ENCODE measurements at places on chromosomes 4 and X.

DNA sequence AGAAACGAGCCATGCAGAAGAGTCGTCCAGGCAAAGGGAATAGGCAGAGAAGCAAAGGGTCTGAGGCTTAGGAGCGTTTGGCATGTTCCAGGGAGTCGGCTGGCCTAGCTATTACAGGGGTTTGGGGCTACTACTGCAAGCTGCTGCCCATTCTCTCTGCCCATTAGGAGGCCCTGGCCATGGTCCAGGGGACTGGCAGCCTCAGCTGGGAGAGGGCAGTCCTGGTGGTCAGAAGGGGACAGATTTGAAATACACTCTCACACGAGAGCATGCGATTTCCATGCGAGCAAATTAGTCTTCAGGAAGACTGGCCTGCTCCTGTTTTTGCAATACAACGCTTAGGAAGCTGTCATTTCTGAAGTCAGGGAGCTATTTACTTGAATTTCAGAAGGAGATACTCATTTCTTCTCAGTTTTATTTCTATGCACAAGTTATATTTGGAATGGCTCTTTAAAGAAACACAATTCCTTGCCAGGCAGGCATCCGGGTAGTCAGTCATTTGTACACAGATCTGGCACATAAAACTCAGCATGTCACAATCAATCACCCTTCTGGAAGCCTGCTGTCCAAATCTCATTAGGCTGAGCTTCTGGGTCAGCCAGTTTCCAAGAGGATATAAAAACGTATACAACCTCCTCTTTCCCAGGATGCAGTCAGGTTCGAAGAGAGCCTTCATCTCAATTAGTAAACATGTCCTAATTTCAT lies 27.0 kb downstream of the PROM1 start:
- DNase-seq, result no peak

- no peak for DNase-seq
These were observed 11.2 kb upstream of the ALB start for GRCh38 chr4:73392936-73393335.

DNA sequence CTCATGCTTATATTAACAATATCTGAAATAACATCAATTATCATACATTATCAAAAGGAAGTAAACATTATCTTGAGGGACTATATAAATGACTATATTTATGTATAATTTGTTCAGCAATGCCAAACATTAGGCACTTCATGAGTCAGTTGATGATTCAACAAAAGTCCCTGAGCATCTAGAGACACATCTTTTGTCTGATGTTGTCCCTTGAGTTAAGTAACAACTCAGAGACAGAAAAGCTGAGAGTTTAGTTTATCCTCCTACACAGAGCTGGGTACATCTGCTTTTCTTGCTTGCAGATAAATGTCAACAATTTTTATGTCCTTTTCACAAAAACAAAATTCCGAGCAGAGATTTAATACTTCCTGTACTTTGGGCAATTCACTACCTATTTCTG lies 311.1 kb downstream of the INPP4B start:
- DNase-seq, result no peak

GRCh38 chr4:1072830-1073446 lies 40.4 kb downstream of the RNF212 start:
- DNase-seq, result no peak

GRCh38 chr4:14375816-14376215 lies 626.5 kb upstream of the CPEB2 start:
- no peak for DNase-seq

- DNase-seq, result no peak
These were observed 48.2 kb downstream of the CPLX1 start for GRCh38 chr4:777520-778262.

- DNase-seq, result no peak
These were observed 147.5 kb downstream of the INPP4B start for GRCh38 chr4:142698552-142698951.

- no peak for DNase-seq
These were observed 242.2 kb downstream of the SPRY1 start for GRCh38 chr4:123638834-123639233.

GRCh38 chr4:53932796-53933610 lies 131.4 kb downstream of the CHIC2 start:
- no peak for DNase-seq
